Posterior cingulate gyrus (tissue), 11 donors: ENCODE measurements at places on chromosomes 4 and X.

- no peak for DNase-seq
These were observed 78.6 kb upstream of the STS start for GRCh38 chrX:7068939-7069367.

GRCh38 chr4:98627531-98628257 lies 30.7 kb downstream of the TSPAN5 start:
- DNase-seq: no peak

DNA sequence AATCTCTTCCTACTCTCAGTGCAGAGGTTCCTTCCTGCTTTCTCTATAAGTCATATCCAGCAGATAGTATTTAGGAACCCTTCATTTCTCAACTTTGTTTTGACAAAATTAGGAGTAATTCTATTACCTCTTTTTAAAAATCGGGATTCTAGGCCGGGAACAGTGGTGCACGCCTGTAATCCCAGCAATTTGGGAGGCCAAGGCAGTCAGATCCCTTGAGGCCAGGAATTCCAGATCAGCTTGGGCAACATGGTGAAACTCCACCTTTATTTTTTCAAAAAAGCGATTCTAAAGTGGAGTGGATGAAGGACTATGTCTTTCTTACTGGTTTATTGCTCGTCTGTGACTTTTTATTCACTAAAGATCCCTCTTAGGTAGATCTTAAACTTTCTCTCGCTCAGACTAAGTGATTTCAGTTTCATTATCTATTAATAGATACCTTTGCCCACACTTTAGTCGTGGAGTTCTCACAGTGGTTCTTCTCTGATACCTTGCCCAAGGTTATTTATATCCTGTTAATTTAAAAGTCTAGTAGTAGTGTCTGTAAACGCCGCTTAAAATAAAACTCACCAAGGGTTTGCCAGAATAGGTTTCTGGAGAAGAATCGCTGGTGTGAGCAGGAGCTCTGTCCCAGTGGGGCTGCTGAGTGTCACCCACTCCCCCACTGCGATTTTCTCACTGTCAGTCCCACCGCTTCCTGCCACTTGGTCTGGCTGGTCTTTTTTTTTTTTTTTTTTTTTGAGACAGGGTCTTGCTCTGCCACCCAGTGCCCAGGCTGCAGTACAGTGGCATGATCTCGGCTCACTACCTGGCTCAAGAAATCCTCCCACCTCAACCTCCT lies 27.0 kb upstream of the TMEM131L start:
- no peak for DNase-seq

GRCh38 chr4:33160126-33160525 lies 2440.0 kb downstream of the PCDH7 start:
- DNase-seq: no peak

GRCh38 chr4:101414496-101414895 lies 67.2 kb upstream of the PPP3CA start:
- DNase-seq: no peak

GRCh38 chr4:65600656-65601055 lies 69.6 kb downstream of the EPHA5 start:
- no peak for DNase-seq

- no peak for DNase-seq
These were observed 565.8 kb downstream of the GRXCR1 start for GRCh38 chr4:43458293-43458692.
